ENCODE measurements at places on chromosomes 1 and 21.

DNA sequence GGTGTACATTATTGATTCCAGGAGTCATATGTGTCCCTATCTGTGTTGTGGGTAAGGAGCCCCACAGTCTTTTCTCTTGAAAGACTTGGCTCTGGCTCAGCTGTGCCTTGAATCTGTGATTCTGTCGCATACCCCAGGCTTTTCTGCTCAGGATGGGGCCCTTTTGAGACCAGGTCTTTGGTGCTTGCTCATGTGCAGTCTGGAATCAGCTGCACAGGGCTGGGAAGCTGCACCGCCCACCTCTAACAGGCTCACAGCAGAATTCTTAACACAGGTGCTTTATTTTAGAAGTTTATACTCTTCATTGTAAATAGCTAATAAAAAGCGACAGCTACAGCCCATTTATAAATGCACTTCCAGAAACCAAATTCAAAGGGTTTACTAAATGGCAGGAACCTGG, 61.3 kb downstream of the ST6GALNAC3 start:
- DNase-seq = no peak

DNA sequence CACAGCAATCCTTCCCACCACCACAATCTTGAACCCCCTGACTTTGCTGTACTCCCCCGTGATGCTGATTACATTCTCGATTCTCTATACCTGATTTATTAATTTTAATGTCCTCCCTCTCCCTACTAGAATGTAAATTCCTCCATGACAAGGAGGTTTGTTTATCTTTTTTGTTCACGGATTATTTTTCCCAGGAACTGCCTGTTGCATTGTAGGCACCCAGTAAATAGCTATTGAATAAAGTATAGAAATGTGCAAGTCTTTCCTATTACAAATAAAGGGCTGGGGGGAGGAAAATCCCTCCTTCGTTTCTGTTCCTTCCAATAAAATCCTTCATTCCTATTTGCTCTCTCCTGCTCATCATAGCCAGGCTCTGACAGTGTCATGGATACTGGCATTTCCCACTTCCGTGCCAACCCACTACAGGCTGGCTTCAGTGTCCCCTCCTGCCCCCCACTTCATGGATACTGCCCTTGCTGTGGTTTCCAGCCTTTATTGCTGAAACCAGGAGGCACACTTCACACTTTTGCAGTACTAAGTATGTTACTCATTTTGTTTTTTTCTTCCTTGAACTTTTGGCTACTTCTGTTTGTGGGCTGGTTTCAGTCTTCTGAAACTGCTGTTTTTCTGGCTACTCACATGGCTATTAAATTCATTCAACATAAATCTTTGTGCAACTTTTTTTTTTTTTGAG, 7.5 kb downstream of the KIF1B start:
- no peak for DNase-seq

- no peak for DNase-seq
These were observed 4.6 kb upstream of the CLCA2 start for GRCh38 chr1:86419277-86419903.

DNA sequence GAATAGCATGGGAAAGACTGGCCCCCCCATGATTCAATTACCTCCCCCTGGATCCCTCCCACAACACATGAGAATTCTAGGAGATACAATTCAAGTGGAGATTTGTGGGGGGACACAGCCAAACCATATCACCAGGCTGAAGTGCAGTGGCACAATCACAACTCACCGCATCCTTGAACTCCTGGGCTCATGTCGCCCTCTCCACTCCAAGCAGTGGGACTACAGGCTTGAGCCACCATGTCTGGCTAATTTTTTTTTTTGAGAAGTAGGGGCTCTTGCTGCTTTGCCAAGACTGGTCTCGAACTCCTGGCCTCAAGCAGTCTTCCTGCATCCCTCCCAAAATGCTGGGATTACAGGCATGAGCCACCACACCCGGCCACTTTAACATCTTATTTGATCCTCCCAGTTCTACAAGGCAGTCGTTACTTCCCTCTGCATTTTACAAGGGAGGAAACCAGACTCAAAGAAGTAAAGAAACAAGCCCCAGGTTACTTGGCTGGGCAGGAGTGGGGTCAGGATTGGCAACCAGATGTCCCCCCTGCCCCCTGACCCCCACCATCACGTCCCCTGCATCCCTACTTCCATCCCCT, 26.9 kb upstream of the ACTL8 start:
- no peak for DNase-seq

DNA sequence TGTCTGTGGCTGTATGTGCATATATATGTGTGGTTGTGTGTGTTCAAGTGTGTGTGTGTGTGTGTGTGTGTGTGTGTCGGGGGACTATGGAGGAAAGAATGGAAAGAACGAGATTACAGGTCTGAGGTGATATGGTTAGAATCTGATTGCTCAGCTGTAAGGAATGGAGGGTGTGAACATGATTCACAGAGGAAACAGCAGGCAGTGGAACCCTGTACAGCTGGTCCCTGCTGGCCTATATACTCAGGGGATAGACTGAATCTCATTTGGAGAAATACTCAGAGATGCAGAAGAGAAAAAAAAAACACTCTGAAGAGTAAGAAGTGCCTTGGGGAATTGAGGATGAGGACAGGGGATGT, 180.1 kb upstream of the ESRRG start:
- DNase-seq = peak; percentile 71

DNA sequence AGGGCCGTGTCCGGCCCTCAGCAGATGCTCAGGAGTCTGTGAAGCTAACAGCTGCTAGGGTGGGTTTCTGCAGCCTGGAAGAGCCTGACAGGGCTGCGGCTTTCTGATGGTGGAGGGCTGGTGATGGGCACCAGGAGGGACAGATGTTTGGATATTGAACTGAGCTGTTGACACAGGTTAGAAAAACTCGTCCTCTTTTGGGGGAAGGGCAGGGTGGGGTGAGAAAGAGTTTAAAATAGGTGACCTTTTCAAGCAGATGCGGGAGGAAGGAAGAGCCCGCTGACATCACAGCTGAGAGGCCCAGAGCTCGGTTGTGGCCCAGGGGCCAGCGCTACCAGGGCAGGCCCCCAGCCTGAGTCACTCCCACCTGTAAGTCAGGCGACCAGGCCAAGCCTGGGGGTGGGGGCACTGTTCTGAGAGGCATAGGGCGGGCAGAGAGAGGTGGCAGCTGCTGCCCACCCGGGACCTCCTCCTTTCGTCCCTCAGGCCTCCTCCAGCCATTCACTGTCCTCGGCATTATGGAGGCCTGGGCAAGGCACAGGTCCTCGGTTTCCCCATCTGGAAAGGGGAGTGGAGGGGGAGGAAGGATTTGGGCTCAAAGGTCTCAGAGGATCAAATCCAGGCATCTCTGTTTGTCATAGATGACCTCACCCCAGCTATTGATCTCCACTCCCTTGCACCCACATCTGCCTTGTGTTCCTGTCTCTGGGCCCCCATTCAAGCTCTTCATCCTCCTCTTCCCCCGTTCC, 32.3 kb upstream of the ID3 start:
- DNase-seq = no peak

- no peak for DNase-seq
These were observed 44.3 kb upstream of the MAP1LC3C start for GRCh38 chr1:242043165-242043564.

GRCh38 chr21:37268186-37268503, 1.0 kb upstream of the VPS26C start:
- no peak for DNase-seq

DNA sequence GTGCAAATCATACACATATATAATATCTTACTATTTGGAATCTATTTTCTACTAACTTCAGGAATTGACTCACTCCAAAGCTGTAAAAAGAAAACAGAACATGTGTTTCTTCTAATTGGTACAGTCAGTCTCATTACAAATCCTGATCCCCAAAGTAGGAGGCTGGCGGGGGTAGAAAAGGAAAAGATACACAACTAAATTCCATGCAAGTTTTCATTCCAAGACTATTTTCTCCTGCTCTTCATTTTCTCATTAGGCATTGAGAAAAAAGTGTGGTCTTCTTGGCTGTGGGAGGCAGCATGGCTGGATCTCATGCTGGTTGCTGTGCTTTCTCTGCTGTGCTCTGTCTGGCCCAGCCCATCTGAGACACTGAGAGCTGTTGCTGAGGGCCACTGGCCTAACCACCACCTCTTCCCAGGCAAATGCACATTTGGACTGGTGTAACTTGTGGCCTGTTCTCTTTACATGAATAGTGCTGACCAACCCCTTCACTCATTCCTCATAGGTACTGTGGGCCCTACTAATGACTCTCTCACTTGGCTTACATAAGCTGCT, 1107.5 kb upstream of the B3GALT2 start:
- no peak for DNase-seq

DNA sequence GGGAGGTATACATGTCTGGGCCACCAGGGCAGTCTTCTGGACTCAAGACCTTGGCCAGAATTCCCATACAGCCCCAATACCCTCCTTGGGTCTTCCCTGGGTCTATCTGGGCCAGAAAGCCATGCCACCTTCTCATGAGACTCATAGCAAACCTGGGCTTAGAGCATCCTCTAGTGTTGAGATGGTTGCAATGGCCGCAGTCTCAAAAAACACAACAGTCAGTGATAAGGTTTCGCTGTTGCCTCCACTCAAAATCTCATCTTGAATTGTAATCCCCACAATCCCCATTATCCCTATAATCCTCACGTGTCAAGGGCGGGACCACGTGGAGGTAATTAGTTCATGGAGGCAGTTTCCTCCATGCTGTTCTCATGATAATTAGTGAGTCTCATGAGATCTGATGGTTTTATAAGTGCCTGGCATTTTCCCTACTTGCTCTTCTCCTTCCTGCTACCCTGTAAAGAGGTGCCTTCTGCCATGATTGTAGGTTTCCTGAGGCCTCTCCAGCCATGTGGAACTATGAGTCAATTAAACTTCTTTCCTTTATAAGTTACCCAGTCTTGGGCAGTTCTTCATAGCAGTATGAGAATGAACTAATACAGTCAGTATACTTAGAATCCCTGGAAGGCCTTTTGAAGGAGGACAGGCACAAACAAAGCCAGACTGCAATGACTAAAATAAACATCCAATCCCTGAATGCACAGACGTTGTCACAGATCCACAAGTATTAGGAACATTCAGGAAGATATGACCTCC, 77.0 kb downstream of the CTH start:
- no peak for DNase-seq

DNA sequence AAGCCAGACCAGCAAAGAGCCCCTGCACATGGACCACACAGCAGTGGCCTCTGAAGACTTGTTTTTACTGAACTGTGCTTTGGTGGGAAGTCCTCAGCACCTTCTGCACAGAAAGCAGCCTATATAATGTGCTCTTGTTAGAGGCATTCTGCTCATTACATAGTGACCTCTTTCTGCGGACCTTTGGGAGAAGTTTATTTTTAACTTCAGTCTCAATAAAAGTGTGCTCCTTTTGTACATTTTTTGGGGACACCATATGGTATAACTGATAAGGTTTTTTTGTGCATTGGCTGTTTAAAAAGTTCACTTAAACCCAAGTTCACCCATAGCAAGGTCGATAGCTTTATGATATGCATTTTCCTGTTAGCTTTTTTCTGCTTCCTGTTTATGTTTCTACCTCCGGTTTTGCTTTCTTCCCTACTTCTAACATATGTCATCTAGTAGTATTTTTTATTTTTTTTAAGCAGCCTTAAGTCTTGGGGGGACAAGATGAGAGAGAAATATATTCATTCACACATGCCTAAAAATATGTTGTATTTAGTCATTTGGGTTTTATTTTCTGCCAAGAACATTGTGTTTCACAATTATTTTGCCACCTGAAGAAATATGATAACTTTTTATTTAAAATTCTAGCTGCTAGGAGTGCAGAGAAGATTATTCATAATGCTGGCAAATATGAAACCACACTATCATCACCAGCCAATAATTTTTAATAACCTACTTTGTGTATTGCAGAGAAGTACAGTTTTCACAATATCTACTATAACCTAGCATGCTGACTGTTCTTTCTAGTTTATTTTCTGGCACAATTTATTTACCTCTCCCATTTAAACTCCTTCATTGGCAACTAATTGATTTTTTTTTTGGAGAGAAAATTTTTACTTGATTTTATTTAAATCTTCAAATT, 22.9 kb upstream of the SLC19A2 start:
- DNase-seq = no peak

DNA sequence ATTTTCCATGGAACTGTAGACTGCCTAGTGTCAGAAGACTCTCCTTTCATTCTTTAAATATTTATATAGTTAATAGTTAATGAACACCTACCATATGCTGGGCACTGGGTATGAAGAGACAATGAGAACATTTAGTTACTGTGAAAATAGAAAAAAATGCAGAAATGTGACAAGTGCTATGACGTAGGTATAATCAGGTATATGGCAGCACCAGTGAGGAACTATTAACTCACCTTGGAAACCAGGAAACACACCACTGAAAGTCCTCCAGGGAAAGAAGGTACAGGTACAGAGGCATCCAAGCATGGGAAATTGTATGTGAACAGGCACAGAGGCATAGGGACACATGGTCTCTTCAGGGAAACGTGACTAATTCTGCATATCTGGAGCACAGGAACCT, 42.3 kb downstream of the DPT start:
- DNase-seq = no peak

DNA sequence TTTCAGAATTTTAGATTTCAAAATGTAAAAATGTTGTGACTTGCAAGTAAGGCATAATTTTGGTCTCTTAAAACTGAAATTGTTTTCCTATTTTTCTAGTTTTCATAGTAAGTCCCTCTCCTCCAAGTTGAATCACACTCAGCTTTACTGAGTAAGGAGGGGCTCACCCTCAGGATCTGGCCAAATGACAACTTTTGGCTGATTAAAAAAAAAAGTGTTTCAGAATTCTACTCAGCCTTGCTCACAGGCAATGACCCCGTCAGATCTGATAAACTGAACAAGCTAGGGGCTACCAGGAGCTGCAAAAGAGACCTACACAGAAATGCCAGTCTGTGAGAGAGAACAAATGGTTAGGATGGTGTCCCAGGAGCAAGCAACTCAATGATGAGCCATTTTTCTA, 159.8 kb downstream of the PBX1 start:
- no peak for DNase-seq

DNA sequence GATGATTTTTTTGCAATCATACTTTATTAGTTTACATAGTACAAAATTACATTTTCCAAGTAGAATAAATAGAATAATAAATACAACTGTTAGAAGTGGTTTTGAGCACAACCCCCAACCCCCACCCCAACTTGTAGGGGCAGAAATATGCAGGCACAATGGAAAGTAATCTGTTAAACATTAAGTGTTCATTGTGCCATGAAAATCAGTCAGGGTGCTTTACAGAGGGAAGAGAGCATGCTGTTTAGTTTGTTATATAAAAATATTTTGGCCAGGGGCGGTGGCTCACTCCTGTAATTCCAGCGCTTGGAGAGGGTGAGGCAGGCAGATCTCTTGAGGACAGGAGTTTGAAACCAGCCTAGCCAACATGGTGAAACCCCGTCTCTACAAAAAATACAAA, 2.6 kb downstream of the OR10T2 start:
- no peak for DNase-seq

All from non-pigmented ciliary epithelial cell (primary cell).